SHP77 (cell line): ENCODE measurements at places on chromosomes 6 and 20.
A peak's percentile ranks its signal among the peaks of the same experiment; 100 is the strongest.

GRCh38 chr6:119428633-119429032 is 79.1 kb upstream of the MAN1A1 start:
- DNase-seq = no peak

- no peak for DNase-seq
Measured at GRCh38 chr20:8805737-8806442, 263.0 kb upstream of the PLCB4 start.

GRCh38 chr6:83917001-83917400 is 57.5 kb downstream of the CYB5R4 start:
- DNase-seq = no peak

GRCh38 chr20:48131581-48131980 is 346.3 kb upstream of the SULF2 start:
- DNase-seq = no peak

- DNase-seq = no peak
Measured at GRCh38 chr6:81847866-81848265, 95.4 kb upstream of the TENT5A start.

- DNase-seq = no peak
Measured at GRCh38 chr6:119858901-119859300, 509.3 kb upstream of the MAN1A1 start.

DNA sequence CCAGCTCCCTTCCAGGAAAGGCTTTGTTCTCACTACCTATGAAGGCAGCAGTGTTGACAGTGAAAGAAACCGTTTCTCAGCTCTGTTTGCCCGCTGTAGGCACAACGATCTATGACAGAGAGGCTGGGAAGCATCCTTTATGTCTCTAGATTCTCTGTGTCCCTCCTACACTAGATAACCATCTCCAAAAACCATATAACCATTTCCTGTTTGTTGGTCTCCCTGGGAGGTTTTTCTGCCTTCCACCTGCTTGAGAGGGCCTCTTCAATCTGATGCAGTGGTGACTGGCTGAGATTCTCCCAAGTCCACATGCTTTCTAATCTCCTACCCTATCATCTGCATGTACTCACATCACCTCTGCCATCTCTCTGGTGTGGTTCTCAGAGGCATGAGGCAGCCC is 32.0 kb upstream of the TMEM217 start:
- no peak for DNase-seq

DNA sequence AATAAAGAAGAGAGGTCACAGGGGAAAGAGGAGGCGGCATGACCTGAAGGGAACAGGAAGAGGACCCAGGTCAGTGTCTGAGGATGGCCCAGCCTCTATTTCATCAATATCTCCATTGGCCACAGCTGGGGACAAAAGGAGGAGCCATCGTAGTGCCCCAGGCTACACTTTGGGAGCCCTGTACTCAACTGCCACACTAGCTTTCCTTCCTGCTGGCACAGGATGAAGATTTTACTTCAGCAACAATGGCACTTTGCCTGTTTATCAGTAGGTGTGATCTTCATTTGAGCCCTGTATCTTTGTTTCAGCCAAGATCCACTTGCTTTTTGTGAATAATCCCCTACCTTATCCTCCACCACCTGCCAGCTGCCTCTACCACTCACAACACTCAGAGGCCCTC is 35.4 kb upstream of the RCAN2 start:
- DNase-seq = no peak

DNA sequence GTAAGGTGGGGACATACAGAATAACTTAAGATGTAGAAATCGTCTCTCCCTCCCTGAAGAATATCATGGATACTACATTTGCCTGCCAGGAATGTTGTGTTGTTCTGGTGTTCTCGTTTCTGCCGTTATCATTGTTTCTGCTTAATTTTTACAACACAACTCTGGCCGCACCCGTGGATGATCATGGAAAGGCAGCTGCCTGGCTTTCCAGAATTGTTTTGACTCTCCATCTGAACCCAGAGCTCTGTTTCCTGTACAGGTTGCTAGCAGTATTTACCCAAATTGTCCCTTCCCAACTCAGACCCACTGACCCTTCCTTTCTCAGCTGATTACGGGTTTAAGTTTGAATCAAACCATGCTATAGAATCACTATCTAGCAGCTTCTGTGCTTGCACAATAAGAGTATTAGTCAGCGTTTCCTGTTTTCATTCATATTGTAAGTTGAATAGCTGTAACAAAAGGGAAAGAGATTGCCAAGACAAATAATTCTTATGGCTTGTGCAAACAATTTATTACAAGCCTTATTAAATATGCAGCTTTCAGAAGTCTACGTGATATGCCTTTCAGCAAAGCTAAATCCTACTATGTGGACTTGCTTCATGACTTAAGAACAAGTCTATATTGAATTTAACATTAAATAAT is 139.0 kb downstream of the MTHFD1L start:
- DNase-seq = peak; percentile 39

DNA sequence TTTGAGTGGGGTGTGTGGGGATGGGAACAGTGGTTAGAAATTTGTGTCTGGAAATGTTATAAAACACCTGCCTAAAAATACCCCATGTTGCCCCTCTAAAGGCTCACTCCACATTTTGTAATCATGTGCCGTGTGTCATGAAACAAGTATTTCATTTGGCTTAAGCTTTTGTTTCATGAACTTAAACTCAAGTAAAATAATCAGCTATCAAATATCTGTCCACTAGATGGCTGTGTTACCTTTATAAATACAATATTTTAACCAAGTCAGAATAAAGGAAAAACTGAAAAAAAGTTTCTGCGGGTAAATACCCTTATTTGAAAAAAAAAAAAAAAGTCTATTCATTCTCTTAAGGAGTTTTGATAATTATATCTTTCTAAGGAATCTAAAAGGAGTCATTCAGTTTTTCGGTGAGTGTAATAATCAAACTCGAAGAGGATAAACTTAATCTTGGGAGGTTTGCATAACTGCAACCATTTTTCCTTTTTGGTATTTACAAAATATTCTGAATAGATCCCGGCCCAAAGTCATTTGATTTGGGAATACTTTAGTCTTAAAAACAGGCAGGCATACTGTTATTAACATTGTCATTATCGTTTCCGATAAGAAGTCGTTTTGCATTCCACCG is 29.9 kb upstream of the MTRF1L start:
- DNase-seq = no peak

GRCh38 chr6:22132656-22133055 is 164.2 kb downstream of the PRL start:
- no peak for DNase-seq

DNA sequence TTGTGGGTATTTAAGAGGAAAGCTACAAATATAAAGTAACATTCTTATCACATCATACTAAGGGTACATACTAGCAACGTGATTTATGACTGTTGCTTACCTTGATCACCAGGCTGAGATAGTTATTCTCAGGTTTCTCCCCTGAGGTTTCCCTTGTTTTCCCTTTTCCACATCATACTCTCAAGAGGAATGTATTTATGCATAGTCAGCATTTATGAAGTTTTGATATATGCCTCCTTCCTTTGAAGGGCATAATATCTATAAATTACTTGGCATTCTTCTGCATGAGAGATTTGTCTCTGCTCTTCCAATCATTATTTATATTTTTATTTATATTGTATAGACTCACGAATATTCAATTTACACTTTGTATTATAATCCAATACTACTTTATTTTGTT is 726.7 kb upstream of the ADGRB3 start:
- no peak for DNase-seq

DNA sequence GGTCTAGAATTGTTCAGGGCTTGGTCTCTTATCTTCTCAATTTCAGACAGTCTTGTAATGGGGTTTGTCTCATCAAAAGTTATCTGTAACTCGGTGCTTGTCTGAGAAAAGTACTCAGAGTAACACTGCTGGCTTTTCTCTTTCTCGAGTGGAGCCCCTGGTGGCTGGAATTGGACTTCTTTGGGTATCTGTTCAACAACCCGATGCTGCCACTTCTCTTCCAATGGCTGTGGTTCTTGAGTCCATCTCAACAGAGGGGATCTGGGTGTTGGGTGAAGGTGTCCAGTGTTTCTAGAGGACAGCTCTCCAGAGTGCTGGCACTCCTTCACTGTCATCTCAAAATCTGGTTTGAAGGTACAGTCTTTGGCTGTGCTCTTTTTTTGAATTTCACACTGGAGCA is 24.6 kb downstream of the DST start:
- DNase-seq = no peak

GRCh38 chr6:135631821-135632220 is 134.3 kb upstream of the AHI1 start:
- no peak for DNase-seq

GRCh38 chr6:14440215-14440910 is 322.8 kb downstream of the CD83 start:
- DNase-seq = no peak

- DNase-seq = no peak
Measured at GRCh38 chr20:38608188-38608587, 6.6 kb downstream of the ARHGAP40 start.

DNA sequence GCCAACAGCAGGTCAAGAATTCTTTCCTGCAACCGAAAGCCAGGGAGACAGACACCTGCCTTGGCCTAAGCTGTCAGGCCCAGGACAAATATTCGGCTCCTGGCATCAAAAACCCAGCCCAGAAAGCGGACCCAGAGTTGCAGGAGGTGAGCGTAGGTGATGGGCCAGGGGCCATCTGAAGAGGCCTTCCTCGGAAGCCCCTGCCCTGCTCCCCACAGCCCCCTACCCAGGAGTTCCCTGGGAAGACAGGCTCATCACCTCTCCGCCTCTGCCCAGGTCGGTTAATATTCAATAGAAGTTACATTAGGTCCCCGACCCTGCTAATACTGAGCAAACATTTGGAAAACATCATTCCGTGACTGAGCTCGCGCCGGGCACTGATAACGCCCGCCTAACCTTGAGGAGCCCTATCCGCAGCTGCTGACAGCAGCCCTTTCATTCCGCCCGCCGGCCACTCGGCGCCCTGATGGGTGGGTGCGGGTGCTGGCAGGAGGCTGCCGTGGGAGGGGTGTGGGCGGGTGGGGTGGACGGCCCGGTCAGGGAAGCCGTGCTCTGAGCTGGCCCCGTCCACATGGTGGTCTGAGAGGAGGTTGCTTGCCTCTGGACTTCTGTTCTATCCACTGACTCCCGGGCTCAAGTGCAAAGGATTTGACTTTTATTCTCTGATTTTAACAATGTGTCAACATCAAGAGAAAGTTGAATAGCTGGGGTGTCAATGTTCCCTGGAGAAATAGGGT is 55.7 kb downstream of the HNF4A start:
- no peak for DNase-seq

- no peak for DNase-seq
Measured at GRCh38 chr20:47703748-47704147, 81.5 kb downstream of the SULF2 start.

GRCh38 chr20:25254571-25254970 is 6.7 kb downstream of the PYGB start:
- no peak for DNase-seq

GRCh38 chr6:159505140-159505922 is 187.7 kb downstream of the SOD2 start:
- DNase-seq = no peak

DNA sequence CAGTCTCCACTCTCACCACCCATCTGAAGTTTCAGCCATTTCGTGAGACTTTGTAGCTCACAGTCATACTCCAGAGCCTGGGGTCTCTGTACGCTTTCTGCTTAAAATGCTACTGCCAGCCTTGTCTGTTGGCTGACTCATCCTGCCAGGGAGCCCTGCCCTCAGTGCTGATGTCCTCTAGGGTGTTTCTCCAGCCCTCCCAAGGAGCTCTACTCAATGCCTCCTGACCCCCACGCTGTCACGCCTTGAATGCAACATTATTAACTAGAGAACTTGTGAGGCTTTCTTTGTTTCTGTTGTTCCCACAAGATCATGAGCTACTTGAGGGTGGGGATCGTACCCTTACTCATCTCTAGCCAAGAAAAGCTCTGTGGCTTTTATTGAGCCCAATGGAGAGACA is 20.1 kb downstream of the KIF16B start:
- no peak for DNase-seq

- no peak for DNase-seq
Measured at GRCh38 chr6:35587167-35587566, 74.5 kb upstream of the TULP1 start.

DNA sequence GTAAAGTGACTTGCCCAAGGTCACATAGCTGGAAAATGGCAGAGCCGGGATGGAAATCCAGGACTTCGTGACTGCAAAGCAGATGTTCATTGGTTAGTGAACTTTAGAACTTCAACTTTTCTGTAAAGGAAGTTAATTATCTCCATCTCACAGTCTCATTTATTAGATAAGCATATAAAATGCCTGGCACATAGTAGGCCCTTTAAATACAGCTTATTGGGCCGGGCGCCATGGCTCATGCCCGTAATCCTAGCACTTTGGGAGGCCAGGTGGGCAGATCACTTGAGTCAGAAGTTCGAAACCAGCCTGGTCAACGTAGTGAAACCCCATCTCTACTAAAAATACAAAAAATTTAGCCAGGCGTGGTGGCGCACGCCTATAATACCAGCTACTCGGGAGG is 1.7 kb upstream of the MMP9 start:
- no peak for DNase-seq

DNA sequence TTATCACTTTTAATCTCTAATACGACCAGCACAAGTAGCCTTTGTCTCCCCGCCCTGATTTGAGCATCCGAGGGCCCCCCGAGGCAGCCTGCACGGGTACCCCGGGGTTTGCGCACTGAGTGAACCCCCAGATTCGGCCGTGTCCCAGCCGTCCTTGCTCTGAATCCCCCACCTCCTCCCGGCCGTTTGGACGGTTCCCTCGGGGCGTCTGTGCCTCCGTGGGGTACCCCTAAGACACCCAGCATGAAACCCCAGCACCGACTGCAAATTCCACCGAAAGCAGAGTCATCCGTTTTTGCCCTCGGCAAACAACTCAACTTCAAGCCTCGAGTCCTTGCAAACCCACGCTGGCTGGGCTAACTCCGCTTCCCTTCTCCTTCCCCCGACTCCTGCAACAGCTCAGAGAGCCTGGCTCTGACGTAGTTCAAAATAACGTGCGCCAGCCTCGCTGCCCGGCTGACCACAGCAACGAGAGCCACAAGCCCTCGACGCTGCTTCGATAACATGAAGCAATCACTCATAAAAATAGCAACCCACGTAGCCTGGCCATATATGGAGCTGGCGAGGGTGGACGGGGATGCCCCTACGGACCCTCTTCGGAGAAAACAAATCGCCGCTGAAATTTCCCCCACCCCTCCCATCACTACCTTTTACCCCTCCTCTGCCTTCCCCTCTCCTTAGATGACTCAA is 764 bp upstream of the SNAP25 start:
- peak; percentile 94 for DNase-seq

- no peak for DNase-seq
Measured at GRCh38 chr6:4550227-4550597, 226.0 kb upstream of the CDYL start.

- no peak for DNase-seq
Measured at GRCh38 chr6:4371207-4371921, 236.0 kb upstream of the ECI2 start.

- DNase-seq = no peak
Measured at GRCh38 chr20:43766385-43766784, 39.6 kb upstream of the GTSF1L start.

DNA sequence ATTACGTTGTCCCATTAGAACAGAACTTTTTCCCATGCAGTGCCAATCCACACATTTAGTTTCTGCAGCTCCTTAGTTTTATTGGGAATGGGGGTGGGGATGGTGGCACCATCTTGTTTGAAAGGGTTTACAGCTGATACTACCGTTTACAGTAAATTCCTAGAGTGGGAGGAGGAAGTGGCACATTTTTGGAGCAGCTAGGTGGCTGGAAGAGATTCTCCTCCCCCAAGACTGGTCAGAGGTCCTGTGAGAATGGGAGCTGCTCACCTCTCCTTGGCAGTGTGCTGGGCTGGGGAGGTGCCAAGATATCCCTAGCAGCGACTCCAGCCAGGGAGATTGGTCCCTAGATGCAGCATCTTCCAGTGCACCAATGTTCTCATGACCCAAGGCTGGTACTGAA is 12.4 kb upstream of the CCN6 start:
- DNase-seq = no peak
